ENCODE measurements at places on chromosomes 2 and 18. TPM values are rescaled to one million over a fixed set of nuclear protein-coding genes. Genes with fewer than 3 reads are reported as not detected.

Gene MOGAT1
- not detected for total RNA-seq

Gene C2orf76
- 6.7 TPM for total RNA-seq

Gene POTEF
- total RNA-seq = not detected

Gene NEU2
- total RNA-seq = not detected

Gene VWA3B
- not detected for total RNA-seq

Gene PRKAG3
- total RNA-seq = not detected

Gene NPPC
- total RNA-seq = not detected

Gene BMP10
- total RNA-seq = 0.44 TPM

Data from placental pericyte (primary cell).